ENCODE measurements at places on chromosomes 2 and 18. TPM values are rescaled to one million over a fixed set of nuclear protein-coding genes. Genes with fewer than 3 reads are reported as not detected.

- H3K27ac ChIP-seq, result no peak overlapping the region
- no peaks in the 10 kb centered on the region for H3K4me1 ChIP-seq
- no peak for DNase-seq
- no peaks in the 10 kb centered on the region for H3K27me3 ChIP-seq
- H3K4me3 ChIP-seq, result no peak overlapping the region
- peaks cover 40% of the 10 kb centered on the region for H3K36me3 ChIP-seq
These were observed 38.1 kb downstream of the SMAD4 start for GRCh38 chr18:51068105-51068504.

DNA sequence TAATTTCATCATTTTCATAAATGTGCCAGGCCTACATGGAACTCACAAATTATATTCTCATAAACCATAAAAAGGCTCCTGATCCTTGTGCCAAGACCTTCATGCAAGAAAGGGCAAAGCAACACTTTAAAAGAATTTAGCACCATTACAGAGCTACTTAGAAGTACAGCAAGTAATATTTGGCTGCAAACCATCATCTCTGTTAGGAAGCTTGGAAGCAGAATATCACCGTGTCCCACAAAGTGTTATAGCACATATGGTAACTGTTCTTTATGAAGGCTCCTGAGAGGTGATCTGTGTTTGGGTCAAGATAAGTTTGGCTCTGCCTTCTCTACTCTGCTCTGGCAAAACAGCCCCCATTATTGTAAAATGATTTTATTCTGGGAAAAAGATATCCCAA lies 59.7 kb upstream of the KCNJ3 start:
- no peak overlapping the region for H3K4me3 ChIP-seq
- H3K27me3 ChIP-seq, result no peaks in the 10 kb centered on the region
- H3K36me3 ChIP-seq, result no peaks in the 10 kb centered on the region
- no peak for DNase-seq
- no peaks in the 10 kb centered on the region for H3K4me1 ChIP-seq
- no peak overlapping the region for H3K27ac ChIP-seq

- H3K27ac ChIP-seq, result no peak overlapping the region
- no peaks in the 10 kb centered on the region for H3K4me1 ChIP-seq
- DNase-seq, result no peak
- no peak overlapping the region for H3K4me3 ChIP-seq
- no peaks in the 10 kb centered on the region for H3K27me3 ChIP-seq
- H3K36me3 ChIP-seq, result no peaks in the 10 kb centered on the region
These were observed 22.7 kb upstream of the LINC00305 start for GRCh38 chr18:64171576-64171975.

GRCh38 chr2:169105476-169105875 lies 36.1 kb downstream of the DHRS9 start:
- no peak overlapping the region for H3K4me3 ChIP-seq
- DNase-seq, result no peak
- no peaks in the 10 kb centered on the region for H3K27me3 ChIP-seq
- no peaks in the 10 kb centered on the region for H3K36me3 ChIP-seq
- H3K4me1 ChIP-seq, result peaks cover 38% of the 10 kb centered on the region

GRCh38 chr18:61741881-61742454 lies 150.8 kb downstream of the RNF152 start:
- H3K4me1 ChIP-seq, result no peaks in the 10 kb centered on the region
- H3K36me3 ChIP-seq, result no peaks in the 10 kb centered on the region
- no peak overlapping the region for H3K27ac ChIP-seq

DNA sequence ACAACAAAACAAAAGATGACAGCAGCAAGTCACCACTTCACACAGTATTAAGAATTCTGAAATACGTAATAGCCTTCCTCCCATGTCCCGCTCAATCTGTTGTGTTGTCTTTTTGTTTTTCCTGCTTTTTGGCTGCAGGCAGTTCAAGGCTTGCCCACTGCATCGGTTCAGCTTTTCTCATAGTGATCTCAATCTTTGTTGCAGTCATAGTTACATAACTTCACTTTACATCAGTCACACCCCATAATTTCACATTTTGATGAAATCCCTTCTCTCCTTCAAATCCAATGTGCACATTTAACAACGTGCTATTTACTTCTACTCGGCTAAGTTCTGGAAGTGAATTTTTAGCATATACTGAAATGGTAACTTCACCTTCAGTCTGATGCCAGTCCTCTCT lies 33.8 kb upstream of the HAAO start:
- no peak overlapping the region for H3K27ac ChIP-seq
- H3K4me1 ChIP-seq, result no peaks in the 10 kb centered on the region
- no peaks in the 10 kb centered on the region for H3K36me3 ChIP-seq
- H3K27me3 ChIP-seq, result no peaks in the 10 kb centered on the region
- DNase-seq, result no peak
- no peak overlapping the region for H3K4me3 ChIP-seq

DNA sequence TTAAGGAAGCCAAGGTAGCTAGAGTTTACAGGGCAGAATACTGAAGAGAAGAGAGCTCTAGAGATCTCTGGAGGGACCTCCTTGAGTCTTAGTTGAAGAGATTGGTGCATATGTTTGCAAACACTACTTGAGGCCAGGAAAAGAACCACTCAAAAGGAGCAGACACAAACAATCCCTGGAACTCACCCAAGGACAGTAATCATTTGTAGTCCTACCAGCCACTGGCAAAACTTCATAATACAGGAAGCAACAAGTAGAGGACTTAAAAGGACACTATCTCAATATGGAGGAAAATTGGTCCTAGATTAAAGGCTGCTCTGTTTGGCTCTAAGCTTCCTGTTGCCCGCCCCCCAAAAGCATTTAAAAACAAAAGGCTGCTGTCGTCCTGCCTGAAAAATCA lies 46.9 kb upstream of the UBXN4 start:
- no peak overlapping the region for H3K27ac ChIP-seq
- DNase-seq, result no peak
- H3K36me3 ChIP-seq, result peaks cover 13% of the 10 kb centered on the region
- H3K4me3 ChIP-seq, result no peak overlapping the region

- H3K27ac ChIP-seq, result no peak overlapping the region
- H3K27me3 ChIP-seq, result no peaks in the 10 kb centered on the region
- H3K4me1 ChIP-seq, result peaks cover 24% of the 10 kb centered on the region
- no peaks in the 10 kb centered on the region for H3K36me3 ChIP-seq
- no peak for DNase-seq
- H3K4me3 ChIP-seq, result no peak overlapping the region
These were observed 36.5 kb downstream of the HS1BP3 start for GRCh38 chr2:20614201-20615067.

GRCh38 chr2:108916122-108916795 lies 72.8 kb downstream of the EDAR start:
- H3K27ac ChIP-seq, result no peak overlapping the region
- H3K4me1 ChIP-seq, result no peaks in the 10 kb centered on the region
- no peaks in the 10 kb centered on the region for H3K36me3 ChIP-seq

DNA sequence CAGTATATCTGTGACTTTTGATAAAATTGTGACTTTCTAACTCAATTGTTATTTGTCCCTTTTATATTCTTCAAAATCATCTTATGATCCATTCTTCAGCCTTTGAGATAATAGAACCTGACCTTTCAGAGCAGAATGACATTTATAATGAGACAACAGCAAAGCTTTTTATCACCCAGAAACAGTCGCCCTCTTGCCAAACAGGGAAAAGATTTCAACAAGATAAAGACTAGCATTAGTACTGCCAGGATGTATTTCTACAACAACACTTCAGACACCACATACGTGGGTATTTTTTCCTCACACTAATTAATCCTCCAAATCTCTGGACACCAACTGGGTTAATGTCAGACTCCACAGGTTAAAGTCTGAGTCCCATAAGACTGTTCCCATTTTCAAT lies 249.0 kb downstream of the ZNF804A start:
- no peaks in the 10 kb centered on the region for H3K27me3 ChIP-seq
- no peaks in the 10 kb centered on the region for H3K36me3 ChIP-seq
- DNase-seq, result no peak
- no peaks in the 10 kb centered on the region for H3K4me1 ChIP-seq
- H3K4me3 ChIP-seq, result no peak overlapping the region

- H3K36me3 ChIP-seq, result no peaks in the 10 kb centered on the region
- no peak overlapping the region for H3K27ac ChIP-seq
- no peak overlapping the region for H3K4me3 ChIP-seq
- no peaks in the 10 kb centered on the region for H3K27me3 ChIP-seq
- peak; percentile 80 for DNase-seq
These were observed 50.5 kb downstream of the DHRS9 start for GRCh38 chr2:169119851-169120250.

DNA sequence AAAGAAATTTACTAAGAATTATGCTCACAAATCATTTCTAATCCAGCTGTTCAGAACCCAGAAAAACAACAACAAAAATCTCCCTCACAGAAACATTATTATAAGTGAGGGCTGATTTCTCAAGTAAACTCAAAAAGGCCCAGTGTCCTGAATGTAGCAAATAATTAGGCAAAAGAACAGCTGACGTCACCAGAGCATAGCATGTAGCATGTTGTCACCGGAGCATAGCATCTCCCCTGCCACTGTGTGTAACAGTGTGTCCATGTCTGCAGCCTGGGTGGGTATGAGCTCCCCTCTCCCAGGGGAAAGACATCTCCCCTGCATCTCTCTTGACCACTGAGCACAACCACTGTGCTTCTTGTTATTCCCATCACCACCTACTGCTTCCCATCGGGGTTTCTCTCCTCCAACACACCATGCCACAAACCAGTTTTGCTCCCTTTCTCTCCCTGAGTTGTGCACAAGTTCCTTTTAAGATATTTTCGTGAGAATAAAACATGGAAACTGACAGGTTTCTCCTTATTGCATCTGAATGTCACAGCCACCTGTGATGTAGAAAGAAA lies 126.7 kb downstream of the CABYR start:
- no peaks in the 10 kb centered on the region for H3K36me3 ChIP-seq
- DNase-seq, result no peak
- no peak overlapping the region for H3K27ac ChIP-seq
- peaks cover 7% of the 10 kb centered on the region for H3K4me1 ChIP-seq
- no peak overlapping the region for H3K4me3 ChIP-seq

- H3K27me3 ChIP-seq, result no peaks in the 10 kb centered on the region
- peaks cover 3% of the 10 kb centered on the region for H3K4me1 ChIP-seq
- H3K27ac ChIP-seq, result no peak overlapping the region
These were observed 578.3 kb upstream of the TMEFF2 start for GRCh38 chr2:192773044-192773443.

DNA sequence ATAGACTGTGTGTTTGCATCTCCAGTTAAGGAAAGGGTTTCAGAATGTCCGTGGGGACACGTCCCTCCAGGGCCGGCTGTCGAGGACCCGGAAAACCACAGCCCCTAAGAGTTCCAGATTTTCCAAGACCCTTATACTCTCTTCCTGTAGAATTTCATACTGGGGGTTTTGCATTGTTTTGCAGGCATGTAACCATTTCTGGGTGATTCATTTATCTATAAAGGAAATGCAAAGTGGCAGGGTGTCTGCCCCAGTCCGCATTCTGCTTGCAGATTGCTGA lies 8.5 kb downstream of the SP9 start:
- H3K4me1 ChIP-seq, result peaks cover 12% of the 10 kb centered on the region
- no peak overlapping the region for H3K27ac ChIP-seq
- H3K4me3 ChIP-seq, result no peak overlapping the region
- no peaks in the 10 kb centered on the region for H3K36me3 ChIP-seq
- no peak for DNase-seq
- H3K27me3 ChIP-seq, result peaks cover 89% of the 10 kb centered on the region

DNA sequence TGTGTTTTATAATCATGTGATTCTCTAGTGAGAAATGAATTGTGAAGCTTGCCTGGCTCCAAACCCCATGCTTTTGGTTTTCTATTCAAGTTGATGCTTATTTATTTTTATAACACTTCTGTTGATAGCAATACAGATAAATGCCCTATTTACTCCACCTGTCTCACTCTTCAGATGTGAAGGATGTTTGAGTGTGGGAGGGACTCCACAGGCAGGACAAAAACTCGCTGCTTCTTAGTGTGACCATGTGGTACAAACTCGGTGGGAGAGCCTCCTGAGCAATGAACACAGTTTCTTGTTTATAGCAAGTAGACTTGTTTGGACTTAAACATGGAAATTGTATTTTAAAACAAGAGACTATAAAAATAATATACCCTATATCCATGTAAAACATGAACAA lies 219.7 kb downstream of the GULP1 start:
- H3K4me1 ChIP-seq, result peaks cover 18% of the 10 kb centered on the region
- no peak for DNase-seq
- H3K36me3 ChIP-seq, result no peaks in the 10 kb centered on the region
- no peaks in the 10 kb centered on the region for H3K27me3 ChIP-seq

- H3K27me3 ChIP-seq, result no peaks in the 10 kb centered on the region
- no peak for DNase-seq
- H3K36me3 ChIP-seq, result no peaks in the 10 kb centered on the region
- no peak overlapping the region for H3K4me3 ChIP-seq
- H3K4me1 ChIP-seq, result no peaks in the 10 kb centered on the region
These were observed 14.5 kb downstream of the OLA1 start for GRCh38 chr2:174233771-174234275.

DNA sequence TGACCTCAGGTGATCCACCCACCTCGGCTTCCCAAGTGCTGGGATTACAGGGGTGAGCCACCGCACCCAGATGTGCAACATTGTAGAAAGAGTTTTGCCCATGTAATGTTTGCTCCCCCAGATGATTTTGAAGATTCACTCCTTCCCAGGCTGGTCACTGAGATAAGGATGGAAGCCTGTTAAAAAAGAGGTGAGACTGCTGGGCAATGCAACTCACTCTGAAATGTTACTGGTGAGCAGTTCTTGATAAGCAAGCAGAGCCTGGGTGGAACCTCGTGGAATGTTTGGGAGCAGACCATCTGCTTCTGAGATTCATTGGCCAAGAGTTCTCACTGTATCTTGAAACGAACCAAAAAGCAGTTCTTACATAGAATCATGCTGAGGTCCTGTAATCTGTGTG lies 19.7 kb downstream of the GRP start:
- no peaks in the 10 kb centered on the region for H3K36me3 ChIP-seq
- no peak overlapping the region for H3K4me3 ChIP-seq
- no peaks in the 10 kb centered on the region for H3K27me3 ChIP-seq
- H3K27ac ChIP-seq, result no peak overlapping the region
- no peak for DNase-seq
- no peaks in the 10 kb centered on the region for H3K4me1 ChIP-seq

- H3K4me1 ChIP-seq, result peaks cover 7% of the 10 kb centered on the region
- DNase-seq, result no peak
- H3K27ac ChIP-seq, result no peak overlapping the region
- H3K27me3 ChIP-seq, result no peaks in the 10 kb centered on the region
- H3K36me3 ChIP-seq, result no peaks in the 10 kb centered on the region
- H3K4me3 ChIP-seq, result no peak overlapping the region
These were observed 56.5 kb downstream of the TMEM247 start for GRCh38 chr2:46535896-46536295.

The ACP1 gene
- 119 TPM for total RNA-seq

The PLGLB2 gene
- total RNA-seq, result 0.92 TPM

The CNGA3 gene
- 0.04 TPM for total RNA-seq

The NEU4 gene
- total RNA-seq, result 0.56 TPM

The IMPA2 gene
- 16.3 TPM for total RNA-seq

The CREG2 gene
- total RNA-seq, result 4.3 TPM

The SCN7A gene
- 0.42 TPM for total RNA-seq

The CNTNAP5 gene
- total RNA-seq, result 0.03 TPM

The MARCHF4 gene
- total RNA-seq, result not detected

The LONRF2 gene
- 0.83 TPM for total RNA-seq
